ENCODE measurements at places on chromosomes 3 and 15.

GRCh38 chr3:123790254-123791072, 93.7 kb downstream of the MYLK start:
- no peak for DNase-seq

DNA sequence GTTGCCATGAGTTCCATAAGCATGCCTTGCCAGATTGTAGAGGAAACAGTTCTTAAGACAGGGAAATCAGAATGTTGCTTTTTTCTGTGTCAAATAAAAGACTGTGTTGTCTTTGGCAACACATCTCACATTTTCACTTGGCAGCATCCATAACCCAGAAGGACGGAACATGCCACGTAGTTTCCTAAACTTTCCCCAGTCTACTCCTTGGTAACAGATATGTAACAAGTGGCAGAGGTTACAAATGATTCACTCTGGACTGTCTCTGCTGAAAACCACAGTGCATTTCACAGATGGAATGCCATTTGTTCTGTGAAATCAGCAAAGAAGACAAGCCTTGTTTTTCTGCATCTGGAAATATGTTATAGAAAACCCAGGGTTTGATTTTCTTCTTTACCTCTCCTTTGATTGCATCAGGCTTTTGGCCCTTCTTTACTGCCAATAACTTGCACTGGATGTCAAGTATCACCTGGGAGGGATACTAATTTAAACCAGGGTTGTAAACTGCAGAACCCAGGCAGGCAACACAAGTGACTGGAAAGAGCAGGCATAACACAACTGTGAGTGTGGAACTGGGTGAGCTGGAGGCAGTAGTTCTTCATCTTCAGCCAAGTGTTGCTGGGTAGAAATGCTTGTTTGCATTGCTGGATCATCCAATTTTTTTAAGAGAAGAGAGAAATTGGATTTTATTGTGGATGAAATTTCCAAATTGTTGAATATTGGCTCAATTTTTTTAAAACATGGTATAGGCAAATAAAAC, 124.4 kb upstream of the FOXB1 start:
- peak; percentile 55 for DNase-seq

GRCh38 chr3:52396011-52396906, 48.6 kb downstream of the SEMA3G start:
- no peak for DNase-seq

DNA sequence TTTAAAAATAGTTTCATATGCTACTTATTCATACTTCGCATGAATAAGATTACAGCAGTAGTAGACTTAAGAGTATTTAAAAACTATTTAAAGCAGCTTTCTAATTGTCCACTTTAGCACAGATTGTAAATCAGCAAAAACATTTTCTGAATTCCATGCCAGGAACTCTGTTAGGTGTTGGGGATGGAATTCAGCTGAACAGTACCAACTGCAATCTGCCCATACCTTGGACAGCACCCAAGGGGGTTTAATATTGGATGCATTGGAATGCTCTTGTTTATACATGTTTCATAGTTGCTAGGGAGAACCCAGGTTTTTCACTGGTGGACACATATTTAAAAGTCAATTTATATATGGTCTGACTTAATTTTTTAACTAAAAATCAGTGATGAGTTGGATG, 74.8 kb downstream of the PPM1L start:
- DNase-seq, result no peak

- peak; percentile 46 for DNase-seq
Observed at GRCh38 chr3:150083655-150084042, 113.0 kb upstream of the PFN2 start.

GRCh38 chr15:42035435-42035761, 14.6 kb upstream of the PLA2G4E start:
- peak; percentile 27 for DNase-seq

GRCh38 chr15:69838338-69838737, 259.4 kb downstream of the TLE3 start:
- no peak for DNase-seq
